ENCODE measurements at places on chromosomes 7 and 10.

DNA sequence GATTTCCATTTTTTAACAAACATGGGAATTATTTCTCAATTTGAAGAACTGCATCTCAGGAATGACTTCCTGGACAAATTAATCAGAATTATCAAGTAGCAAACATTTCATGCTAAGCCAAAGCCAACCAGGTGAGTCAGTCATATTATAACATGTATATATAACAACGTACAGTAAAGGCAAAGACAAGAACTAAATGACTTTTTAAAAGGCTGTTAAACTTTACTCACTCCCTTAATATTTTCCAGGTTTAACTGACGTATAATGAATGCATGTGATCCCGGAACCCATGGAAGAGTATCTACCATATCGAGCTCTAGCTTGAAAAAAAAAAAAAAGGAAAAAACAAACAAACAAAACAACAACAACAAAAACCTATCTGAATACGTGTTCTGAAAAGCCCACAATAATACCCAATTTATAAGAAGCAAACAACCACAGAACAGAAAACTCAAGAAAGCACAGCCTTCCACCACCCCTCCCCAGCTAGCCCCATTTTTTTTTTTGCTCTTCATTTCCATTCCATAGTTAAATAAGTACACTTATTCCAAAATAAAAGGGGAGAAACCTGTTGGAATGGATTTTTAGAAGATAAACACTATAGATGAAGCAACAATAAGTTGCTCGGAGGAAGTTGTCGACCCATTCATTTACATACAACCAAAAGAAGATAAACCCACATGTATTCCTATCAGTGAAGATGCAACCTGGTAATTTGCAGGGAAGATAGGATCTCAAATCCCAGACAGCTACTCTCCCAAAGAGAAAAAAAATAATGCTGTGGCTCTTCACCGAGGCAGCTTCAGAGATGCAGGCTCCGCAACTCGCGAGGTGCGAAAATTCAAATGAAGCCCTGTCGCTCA is 537 bp downstream of the NAPEPLD start:
- peak; percentile 39 for DNase-seq

GRCh38 chr7:91846436-91846835 is 34.1 kb downstream of the MTERF1 start:
- no peak for DNase-seq

DNA sequence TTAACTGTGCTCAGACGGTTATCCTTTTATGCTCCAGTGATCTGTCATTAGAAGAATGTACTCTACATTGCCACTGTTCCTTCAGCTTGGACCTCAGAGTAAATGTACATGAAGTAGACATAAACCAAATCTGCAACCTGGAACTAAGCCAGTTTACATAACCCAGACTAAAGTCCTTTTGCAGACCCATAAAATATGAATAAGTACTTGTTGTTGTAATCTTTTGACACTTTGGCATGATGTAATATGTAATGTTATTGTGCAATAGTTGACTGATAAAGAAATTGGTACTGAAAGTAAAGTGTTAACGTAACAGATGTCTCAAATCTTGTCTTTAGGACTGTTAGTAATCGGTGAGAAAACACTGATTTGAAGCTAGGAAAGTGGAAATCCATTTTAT is 115.8 kb upstream of the SORCS1 start:
- no peak for DNase-seq

GRCh38 chr7:128407751-128408708 is 1.8 kb downstream of the IMPDH1 start:
- no peak for DNase-seq

DNA sequence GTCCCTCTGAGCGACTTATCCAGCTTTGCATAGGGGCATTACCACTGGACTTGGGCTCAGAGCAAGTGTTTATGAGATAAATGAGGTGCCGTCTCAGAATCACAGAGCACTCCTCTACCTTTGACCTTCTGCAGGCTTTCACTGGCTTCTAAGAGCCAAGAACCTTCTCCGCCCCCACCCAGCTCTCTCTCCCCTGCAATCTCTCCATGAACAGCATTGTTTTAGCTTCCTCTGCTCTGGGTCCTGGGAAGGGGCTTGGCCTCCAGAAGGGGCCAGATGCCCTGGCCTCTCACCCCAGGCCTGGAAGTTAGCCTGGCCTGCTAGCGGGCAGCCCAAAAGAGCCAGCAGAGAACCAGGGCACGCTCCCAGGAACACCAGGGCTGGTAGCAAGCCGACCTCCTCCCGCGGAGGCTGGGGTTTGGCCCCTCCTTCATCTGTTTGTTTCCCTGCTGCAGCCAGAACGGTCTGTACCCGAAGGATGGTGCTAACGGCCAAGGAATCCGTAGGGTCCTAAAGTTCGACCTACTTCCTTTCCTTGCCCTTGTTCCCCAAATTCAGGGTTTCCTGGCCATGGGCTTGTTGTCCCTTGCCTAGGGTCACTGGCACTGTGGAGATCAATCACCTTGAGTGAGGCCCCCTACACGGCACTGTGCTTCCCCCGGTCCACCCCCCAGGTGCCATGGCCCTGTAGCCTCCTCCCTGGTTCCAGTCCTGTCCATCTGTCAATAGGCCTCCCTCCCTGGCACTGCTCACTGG is 18.7 kb upstream of the DDIT4 start:
- peak; percentile 51 for DNase-seq

DNA sequence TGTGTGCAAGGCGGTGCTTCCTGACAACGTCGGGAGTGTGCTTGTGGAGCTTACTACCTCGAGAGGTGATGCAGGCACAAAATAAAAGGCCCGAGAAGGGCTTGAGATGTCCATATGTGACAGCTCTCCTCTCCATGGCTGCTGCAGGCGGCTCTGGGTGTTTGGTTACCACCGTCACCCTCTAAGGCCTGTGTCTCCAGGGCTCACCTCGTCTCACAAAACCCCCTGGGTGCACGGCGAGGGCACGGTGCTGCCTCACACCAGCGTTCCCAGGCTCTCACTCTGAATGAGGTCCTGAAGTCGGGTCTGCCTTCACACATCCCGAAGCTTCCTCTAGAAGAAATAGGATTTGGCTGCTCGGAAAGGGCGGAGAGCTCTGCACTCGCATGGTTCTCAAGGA is 32.9 kb downstream of the PROSER2 start:
- DNase-seq, result no peak

- DNase-seq, result no peak
Measured at GRCh38 chr10:11148142-11149028, 130.7 kb downstream of the CELF2 start.

DNA sequence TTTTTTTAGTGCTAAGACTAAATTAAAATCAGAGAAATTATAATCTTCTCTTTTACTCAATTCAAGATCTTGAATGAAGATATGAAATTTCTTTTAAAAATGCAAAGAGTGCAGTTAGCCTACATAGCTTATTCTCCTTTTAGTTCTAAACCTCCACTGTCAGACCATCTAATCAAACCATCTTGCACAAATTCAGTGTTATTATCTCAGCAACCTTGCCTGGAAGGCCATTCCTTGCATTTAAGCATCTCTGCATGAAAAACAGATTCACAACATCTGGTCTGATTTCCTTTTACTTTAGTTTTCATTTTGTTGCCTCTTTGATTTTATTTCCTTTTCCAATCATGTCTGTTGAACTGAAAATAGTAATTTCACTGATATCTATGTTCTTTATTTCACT is 527.2 kb upstream of the LRRTM3 start:
- DNase-seq, result no peak

DNA sequence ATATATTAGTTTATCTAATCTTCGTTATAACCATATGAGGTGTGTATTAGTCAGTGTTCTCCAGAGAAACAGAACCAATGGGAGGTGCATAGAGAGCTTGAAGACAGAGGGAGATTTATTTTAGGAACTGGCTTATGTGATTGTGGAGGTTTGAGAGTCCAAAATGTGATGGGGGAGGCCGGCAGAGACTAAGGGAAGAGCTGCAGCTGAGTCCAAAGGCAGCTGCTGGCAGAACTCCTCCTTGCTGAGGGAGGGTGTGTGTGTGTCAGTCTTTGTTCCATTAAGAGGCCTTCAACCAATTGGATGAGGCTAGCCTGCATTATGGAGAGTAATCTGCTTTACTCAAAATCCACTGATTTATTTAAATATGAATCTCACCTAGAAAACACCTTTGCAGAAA is 165.1 kb downstream of the SH3PXD2A start:
- DNase-seq, result no peak

DNA sequence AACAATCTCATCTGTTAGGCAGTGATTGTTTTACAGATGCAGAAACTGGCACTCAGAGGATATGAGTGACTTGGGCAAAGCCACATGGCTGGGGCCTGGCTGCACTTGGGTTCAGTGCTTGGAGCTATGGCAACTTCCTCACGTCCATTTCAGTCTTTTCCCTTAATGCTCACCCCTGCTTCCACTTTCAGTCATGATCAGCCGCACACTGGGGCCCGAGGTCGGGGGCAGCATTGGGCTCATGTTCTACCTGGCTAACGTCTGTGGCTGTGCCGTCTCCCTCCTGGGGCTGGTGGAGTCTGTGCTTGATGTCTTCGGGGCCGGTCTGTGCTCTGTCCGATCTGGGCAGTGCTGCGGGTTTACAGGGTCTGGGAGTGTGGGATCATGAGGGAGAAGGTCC is 3.0 kb downstream of the SLC12A9 start:
- DNase-seq, result no peak
